ENCODE measurements at places on chromosomes 4 and X.

- DNase-seq = no peak
Observed at GRCh38 chrX:140672840-140673731, 36.5 kb upstream of the LINC00632 start.

DNA sequence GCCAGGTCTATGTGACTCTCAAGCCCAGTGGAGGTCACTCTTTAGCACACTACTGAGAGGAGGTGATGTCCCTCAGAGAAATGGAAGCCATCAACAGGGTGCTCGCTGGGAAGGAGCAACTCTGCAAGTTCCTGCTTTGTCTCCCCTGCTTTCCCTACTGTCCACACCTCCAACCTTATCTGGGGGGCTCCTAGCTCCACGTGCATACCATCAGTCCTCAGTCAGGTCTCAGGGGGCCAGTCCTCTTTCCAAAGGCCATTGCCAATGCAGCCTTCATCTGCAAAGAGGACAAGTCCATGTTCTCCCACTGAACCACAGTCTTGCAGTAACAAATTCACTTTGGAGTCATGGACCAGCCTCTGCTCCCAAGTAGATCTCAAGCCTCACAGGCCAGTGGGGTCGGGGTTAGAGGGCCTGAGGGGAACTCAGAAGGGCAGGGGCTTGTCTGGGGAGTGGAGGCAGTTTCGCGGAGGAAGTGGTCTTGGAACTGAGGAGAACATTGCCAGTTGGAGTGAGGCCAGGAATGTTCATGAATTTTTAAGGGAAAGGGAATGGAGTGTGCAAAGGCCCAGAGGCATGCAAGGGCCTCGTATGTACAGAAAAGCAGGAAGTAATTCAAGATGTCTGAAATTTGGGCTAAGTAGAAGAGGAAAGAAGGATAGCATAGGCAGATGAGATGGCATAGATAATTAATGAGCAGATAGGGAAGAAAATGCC is 8.9 kb downstream of the RTL5 start:
- no peak for DNase-seq

GRCh38 chr4:159016593-159017024 is 86.3 kb upstream of the RAPGEF2 start:
- DNase-seq = no peak

- peak; percentile 25 for DNase-seq
Observed at GRCh38 chrX:151393514-151393913, 3.5 kb upstream of the VMA21 start.

- DNase-seq = no peak
Observed at GRCh38 chr4:94454405-94454804, 2.7 kb downstream of the PDLIM5 start.

DNA sequence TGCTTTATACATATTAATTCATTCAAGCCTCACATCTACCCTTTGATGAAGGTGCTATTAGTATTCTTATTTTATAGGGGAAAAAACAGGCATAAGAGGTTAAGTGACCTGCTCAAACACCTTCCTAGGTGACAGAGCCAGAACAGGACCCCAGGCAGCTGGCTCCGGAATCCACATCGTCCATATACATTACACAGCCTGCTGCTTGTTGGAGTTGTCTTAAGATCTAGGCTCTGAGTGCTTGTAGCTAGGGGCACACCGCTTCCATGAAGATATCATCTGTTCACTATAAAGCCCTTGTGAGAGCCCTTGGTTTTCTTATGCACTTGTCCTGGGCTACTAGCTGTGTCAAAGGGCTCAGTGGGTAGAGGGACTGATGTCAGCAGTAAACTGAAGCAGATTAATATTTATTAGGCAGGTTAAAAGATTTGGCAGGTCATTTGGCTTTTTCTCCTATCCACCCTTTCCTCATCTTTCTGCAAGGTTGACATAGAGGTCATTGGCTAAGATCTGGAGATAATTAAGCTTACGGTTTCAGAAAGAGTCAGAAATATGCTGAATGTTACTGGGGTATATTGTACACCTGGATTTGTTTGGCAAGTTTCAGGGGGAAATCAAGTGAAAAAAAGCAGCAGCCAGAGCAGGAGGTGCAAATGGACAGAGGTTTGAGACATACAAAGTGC is 195.4 kb downstream of the SOWAHB start:
- no peak for DNase-seq

Measured in HL-60 (cell line).